ENCODE measurements at places on chromosomes 6 and 20.

DNA sequence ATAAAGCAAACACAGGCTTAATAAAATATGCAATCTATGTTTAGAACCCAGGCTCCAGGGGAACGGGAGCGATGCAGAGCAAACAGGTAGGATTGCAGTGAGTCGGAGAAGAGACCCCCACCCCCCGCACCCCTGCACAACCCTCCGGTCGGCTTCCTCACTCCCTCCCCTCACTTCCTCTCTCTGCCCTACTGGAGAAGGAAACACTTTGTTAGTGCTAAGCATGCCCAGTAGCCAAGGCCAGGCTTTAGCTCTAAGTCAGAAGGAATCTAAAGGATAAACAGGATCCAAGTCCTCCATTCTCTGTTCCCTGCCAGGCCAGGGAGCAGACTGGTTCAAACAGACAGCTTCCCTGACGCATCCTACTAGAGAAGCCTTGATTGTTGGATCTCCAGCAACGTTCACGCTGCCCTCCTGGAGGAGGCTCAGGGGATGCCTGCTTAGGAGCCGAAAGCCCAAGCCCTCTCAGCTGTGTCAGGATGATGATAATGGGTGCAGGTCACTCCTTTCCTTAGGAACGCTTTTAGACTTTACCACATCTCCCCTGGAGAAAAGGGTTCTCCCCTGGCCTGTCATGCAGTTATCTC lies 14.7 kb downstream of the FOXQ1 start:
- no peak for DNase-seq

DNA sequence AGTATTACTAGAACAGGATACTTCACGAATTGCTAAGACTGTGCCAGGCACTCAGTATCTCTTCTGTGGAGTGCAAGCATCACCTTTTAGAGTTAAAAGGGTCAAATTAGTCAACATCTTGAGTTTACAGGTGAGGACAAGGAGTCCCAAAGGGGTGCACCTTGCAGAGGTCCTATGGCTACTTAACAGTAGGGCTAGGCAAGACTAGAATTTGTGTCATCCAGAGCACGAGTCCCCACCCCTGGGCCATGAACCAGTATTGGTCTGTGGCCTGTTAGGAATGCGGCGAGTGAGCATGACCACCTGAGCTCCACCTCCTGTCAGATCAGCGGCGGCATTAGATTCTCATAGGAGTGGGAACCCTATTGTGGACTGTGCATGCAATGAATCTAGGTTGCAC lies 10.5 kb upstream of the DSTN start:
- no peak for DNase-seq

GRCh38 chr6:24231438-24231977 lies 105.5 kb downstream of the NRSN1 start:
- no peak for DNase-seq

DNA sequence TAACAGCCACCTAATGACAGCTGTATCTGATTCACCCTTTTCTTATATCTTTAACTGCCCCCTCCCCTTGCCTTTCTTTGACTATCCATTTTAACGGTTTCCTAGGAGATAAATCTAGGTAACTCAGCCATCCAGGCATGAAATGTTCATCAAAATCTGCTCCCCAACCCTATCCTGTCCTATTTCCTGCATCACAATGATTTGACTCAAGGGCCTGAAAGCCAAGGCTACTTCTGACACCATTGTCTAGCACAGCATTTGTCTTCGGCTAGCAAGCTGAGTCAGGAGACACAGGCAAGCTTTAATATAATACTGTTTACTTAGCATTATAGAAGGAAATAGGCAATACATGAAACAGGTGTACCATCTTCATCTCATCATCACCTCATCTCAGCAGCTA lies 31.6 kb upstream of the MANEA start:
- no peak for DNase-seq

DNA sequence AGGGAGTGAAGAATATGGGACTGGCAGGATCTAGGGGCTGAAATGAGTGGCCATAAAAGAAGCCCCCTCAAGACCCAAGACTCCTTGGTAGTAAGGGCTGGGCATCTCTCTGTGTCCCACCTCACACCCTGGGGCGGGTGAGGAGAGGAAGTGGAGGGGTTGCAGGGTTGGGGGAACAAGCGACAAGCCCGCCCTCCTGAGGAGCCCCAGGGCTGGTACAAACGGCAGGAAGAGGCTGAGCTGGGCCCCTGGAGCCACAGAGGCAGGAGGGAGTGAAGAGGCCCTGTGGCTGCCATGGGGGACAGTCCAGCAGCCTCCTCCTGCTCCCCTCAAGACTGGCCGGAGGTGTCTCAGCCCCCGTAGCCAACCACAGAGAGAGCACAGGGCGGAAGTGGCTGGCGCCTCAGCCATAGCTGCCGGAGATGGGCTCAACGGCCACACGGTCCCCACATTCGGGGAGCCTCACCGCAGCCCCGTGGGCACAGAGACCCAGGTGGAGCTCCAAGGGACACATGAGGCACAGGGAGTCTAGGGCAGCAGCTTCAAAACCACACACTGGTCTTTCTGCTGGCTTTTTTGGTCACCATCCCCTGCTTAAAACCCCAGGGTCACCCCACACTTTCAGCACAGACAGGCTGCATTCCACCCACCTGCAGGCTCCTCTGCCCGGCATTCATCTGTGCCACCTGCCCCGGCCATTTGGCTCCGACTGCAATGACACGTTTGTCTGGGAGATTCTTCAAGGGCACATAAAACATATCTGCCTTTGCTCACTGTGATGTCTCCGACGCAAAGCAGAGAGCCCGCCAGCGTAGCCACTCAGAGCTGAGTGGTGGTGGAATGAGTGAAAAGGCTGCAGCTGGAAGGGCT lies 524 bp downstream of the C20orf203 start:
- no peak for DNase-seq

DNA sequence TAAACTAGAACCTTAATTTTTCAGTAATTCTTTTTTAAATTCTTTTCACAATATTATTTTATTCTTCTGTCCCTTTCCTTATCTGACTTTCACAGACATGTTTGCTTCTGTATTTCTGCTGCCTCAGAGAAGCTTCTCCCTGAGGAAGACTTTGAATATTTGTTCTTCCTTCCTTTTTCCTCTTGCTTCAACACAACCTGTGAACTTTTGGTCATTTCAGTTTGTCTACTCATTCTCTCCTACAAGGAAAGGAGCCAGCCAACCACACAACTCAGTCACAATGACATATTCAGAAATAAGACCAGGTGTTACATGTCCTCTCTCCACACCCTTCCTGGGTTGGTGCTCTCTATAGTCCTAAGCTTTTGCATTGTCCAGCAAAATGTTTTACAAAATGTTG lies 310.4 kb downstream of the TFAP2B start:
- DNase-seq, result no peak

DNA sequence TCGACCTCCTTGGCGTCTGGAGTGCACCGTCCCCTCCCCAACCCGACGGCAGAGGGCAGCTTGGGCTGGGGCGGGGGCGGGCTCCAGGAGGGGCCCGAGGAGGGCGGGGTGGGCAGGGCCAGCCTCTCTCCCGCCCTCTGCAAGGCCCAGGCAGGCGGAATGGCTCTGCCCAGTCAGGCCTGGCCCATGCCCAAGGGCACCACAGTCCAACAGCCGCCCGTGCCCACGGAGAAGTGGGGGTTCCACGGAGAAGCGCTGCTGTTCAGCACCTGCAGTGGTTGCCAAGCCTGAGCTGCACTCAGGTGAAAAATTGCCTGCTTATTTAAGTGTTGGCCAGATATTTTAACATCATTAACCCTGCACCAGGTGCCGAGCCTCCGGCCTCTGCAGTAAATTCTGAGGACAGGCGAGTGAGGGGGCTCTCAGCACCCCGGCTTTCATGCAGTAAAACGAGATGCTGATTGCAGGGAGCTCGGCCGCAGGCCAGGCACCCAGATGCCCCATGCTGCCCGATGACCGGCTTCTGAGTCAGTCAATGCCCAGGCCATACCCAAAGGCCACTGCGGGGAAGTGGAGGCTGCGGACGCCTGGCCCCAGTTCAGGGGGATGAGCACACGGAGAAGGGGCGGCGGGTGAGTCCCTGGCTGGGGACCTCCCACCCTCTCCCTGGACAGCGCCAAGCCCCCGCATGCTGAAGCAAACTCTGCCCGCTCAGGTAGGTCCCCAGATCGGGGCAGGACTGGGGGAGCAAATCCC lies at the start of gene SRMS:
Gene SRMS, minus strand, starts transcription at position 25 of the 756 bp plus-strand sequence. CDS start 286 bp downstream, outside the sequence.
- DNase-seq, result no peak

DNA sequence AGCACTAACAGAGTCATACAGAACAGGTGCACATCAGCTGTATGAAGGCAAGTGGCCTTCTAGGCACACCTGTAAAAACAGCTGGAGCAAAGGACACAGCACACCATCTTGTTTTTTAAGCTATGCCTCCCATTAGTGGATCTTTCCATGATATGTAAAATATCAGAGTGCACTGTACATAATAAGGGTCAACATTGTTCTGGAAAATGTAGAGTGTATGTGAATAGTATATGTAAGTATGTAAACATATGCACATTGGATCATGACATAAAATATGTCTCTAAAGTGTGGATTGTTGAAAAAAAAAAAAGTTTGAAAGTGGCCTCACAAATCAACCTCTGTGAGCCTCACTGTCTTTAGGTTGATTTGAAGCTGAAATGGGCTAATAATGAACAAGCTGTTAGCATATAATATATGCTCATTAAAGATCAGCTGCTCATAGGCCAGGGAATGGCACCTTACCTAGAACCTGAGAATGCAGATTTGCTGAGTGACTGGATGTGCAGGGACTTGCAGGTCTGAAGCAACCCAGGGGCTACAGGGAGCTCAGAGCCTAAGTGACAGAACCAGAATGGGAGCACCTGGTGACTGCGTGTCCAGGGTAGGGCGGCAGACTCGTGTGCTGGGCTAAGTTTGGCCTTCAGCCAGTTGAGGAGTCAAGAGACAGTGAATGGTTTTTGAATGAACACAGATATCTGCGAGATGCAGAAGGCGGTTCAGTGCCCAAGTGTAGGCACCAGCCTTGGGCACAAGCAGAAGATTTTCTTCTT lies 198.6 kb downstream of the TMEM242 start:
- DNase-seq, result no peak

GRCh38 chr20:5279661-5280060 lies 37.1 kb downstream of the PROKR2 start:
- no peak for DNase-seq

DNA sequence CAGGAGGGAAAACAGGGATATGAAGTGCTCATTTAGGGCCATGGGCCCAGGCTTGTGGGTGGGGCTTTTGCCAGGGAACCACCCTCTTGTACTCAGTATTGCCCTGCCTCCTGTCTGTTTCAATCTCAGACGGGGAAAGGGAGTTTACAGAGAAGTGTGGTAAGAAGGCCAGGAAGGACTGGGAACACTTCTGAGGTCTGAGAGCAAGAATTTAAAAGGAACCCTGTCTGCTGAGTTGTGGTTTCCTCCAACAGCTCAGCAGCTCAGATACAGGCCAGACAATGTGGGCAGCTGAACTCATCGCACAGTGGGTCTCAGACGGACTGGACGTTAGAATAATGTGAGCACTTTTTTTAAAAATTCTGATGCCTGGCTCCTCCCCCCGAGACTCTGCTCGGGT lies 354.1 kb upstream of the ARID1B start:
- peak; percentile 57 for DNase-seq

GRCh38 chr20:24321973-24322372 lies 147.5 kb upstream of the SYNDIG1 start:
- DNase-seq, result no peak

DNA sequence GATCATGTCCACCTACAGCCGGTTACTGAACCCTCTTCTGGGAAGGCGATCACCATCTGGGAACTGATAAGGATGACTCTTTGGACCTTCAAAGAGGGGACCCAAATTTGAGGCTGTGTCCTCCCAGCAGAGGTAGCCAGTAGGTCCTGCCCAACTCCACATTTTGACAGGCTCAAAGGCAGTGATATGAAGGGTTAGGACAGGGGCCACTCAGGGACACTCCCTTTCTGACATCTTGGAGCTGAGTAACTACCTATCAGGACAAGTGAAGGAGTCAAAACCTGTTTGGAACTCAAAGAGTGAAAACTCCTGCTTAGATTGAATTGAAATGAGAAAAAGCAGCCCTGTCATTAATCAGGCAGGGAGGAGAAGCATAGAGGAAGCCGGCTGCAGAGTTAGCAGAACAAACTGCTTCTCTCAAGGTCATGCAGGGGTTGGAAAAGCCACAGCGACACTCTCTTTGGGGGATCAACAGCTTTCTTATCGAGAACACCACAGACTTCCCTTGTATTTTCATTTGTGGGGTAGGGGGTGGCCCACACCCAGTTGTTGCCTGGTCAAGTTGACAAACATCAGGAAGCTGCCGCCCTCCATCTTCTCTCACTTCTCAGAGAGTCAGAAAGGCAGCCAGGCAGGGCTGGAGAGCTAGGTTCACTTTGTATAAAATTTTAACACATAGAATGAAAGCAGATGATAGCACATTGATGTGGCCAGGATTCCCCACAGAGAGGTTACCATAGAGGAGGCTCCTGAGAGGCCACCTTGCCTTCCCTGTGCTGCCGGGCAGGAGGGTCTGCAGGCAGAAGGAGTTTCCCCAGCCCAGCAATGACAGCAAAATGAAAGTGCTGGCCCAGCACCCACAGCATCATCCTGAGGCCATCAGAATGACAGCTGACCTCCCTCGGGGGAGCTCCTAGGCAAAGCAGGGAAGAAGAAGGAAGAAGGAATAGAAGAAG lies 47.6 kb downstream of the AGPAT4 start:
- no peak for DNase-seq

DNA sequence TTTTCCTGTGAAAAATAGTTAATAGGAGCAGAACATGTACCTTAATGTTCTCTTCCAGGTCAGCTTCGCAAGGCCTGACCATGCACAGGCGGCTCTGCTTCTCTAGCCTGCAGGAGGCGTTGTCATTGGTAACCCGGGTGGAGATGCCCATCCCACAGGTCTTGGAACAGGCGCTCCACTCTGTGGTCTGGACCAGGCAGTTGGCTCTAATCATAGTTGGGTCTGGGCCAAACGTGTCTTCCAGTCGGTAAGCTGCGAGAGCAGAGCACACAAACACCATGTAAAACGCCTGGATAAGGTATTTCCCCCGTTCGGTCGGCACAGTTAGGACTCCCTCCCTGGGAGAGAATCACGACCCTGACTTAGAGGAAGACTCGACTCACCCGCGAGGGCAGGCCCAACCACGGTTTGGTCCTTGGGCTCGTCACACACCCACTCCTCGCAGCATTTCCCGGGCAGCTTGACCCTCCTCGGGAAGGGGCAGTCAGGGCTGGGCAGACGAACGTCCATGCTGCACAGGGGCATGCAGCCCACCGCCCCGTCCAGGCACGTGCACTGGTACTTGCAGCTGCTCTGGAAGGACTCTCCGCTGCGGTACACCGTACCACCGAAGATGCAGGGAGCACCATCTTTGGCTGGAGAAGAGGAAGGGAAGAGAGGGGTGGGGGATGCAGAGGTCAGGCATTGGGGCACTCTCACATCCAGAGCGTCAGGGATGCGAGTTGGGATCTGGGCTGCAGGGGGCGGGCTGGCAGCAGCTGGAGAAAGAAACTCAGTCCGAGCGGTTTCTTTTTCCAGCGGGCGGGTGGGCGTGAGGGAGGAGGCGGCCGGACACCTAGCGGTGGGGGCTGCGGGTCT lies 1.0 kb downstream of the CCN2 start:
- DNase-seq, result peak; percentile 95

GRCh38 chr6:161023316-161023715 lies 31.7 kb downstream of the MAP3K4 start:
- no peak for DNase-seq

GRCh38 chr6:43386492-43386891 lies 17.0 kb upstream of the ZNF318 start:
- no peak for DNase-seq

Measured in astrocyte of the hippocampus (primary cell).